ENCODE measurements at places on chromosomes 7 and 10.
A peak's percentile ranks its signal among the peaks of the same experiment; 100 is the strongest.

DNA sequence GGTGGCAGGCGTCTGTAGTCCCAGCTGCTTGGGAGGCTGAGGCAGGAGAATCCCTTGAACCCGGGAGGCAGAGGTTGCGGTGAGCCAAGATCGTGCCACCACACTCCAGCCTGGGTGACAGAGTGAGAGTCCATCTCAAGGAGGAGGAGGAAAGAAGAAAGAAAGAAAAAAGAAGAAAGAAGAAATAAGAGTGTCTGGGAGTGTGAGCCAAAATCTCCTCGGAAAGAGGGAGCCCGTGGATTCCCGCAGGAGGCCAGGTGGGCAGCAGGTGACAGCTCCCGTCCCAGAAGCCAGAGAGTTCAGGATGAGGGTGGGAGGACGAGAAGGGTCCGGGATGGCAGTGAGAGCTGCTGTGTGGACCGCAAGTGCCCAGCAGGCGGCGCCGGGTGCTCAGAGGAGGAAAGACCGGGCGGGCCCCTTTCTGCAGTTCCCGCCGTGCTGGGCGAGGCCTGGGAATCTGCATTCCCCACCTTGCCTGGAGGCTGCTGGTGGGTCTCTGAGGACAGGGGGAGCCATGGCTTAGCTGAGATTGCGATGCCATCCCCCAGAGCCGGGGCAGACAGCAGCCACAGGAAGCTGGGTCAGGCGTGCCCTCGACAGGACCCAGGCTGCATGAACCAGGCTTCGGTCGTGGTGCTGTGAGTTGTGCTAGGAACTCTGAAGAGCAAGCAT, 17.1 kb upstream of the AMZ1 start:
- no peak for DNase-seq

DNA sequence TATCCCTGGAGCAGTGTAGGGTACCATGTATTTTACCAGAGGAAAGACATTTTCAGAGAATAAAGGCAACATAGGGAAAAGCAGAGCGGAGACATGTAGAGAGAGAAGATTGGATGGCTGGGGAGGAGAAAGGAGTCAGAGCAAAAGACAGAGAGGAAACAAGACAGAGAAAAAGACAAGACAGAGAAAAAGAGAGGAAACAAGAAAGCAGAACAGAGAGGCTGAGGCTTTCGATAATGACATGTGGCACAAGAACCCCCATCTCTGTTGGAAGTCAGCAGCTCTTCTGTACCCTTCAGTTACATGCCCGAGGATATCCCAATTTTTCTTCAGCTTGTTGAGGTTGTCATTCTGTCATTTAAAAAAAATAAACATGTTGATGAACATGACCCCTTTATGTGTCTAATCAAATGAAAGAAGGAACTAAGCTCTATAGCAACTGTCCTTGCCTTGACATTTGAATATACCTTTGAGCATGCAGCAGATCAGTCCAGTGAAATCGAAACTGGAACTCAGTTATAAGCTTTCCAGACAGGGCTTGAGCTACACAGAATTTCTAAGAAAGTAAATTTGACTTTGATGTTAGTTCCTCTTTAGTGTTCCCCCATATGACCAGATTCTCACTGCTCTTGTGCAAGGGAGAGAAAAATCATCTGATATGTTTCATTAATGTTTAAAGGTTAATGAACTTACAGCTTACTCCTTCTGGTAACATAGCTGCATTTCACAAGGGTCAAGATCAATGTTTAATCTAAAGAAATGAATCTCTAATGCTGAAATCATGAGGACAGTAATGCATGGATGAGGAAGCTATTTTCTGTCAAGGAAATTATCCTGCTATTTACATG, 75.1 kb upstream of the SP4 start:
- no peak for DNase-seq

- DNase-seq: no peak
Observed at GRCh38 chr7:136640977-136641376, 227.5 kb upstream of the CHRM2 start.

GRCh38 chr7:33554576-33554975, 350.8 kb upstream of the BMPER start:
- no peak for DNase-seq

DNA sequence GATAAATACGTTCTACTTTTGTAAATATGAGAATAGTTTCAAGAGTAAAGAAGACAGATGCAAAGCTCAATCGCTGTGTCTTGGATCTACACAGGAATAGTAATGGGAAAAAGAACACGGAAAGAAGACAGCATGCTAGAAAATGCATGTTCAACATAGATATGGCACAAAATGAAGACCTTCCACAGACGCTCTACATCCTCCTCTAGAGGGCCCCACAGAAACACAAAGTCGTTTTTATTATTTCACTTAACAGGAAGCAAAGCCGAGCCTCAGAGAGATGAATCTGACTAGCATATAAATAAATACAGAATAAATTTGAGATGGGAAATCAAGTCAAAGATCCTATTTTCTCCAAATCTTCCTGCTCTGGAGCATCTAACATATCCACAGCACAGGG, 292.6 kb downstream of the PARD3 start:
- DNase-seq: no peak

DNA sequence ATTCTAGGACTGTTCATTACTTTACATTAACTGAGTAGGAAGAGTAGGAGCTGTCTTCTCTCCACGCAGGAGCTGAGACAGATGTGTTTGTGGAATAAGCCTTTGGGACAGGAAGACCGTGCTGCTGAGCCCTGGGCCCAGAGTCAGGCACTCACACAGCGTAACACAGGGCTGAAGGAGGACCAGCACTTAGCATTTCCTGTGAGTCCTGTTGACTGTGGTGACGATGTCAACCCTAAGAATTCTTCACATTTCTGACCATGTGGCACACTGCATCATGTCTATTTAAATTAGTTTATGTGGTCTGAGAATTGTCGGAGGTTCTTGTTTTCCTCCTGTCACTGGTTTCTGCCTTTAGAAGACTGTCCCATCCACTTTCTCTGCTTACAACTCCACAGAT, 117.2 kb downstream of the PIP4K2A start:
- DNase-seq: no peak

DNA sequence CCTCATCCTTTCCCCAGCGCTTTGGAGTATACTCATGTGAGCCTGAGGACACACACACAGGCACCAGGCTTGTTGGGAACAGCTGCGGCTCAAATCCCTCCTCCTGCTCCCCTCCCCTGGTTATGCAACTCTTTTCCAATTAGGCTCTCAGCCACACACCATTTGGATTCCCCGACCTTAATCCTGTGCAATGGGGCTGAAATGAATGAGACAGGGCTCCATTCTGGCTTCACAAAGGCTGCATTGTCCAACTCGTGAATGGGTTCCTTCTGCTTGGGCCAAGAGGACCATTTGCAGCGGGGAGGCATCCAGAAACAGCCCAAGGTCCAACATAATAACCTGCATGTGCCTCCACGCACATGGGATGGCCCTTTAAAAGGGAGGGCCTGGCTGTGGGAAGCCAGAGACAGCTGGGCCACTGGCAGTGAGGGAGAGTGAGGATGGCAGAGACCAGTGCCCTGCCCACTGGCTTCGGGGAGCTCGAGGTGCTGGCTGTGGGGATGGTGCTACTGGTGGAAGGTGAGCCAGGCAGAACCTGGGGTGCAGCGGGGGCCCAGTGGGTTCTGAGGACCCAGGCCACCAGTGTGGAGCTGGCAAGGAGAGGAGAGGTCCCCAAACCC, at the start of gene RGR:
Gene RGR (plus strand): TSS at position 403 of the 620 bp plus-strand sequence. CDS start 38 bp downstream, at position 441.
- DNase-seq: no peak

GRCh38 chr7:47488201-47488968, 93.5 kb downstream of the TNS3 start:
- DNase-seq: no peak

GRCh38 chr7:137925091-137925490, 76.8 kb downstream of the CREB3L2 start:
- no peak for DNase-seq

- no peak for DNase-seq
Observed at GRCh38 chr7:139598642-139599041, 75.2 kb downstream of the CLEC2L start.

GRCh38 chr7:158956805-158957509, 100.6 kb downstream of the DYNC2I1 start:
- DNase-seq: no peak

DNA sequence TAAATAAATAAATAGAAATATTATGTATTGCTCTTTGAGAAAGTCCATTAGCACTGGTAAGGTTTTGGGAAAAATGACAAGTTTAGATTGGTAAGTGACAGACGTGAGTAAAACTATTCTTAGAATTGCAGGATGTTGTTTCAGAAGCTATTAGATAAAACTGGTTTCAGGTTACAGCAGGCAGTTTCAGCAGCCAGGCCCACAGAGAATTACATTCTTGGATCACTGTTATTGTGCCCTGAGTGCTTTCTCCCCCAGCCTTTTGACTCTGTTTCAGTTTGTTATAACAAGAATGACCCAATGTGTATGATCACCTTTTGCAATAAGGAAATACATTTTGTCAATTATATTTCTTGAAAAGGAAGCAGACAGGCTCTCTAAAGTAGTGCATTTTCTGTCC, 86.5 kb downstream of the DKK1 start:
- no peak for DNase-seq

GRCh38 chr7:83677180-83677866, 28.4 kb upstream of the SEMA3E start:
- DNase-seq: peak; percentile 45

All from left kidney (tissue), 8 donors.